ENCODE measurements at places on chromosomes 5 and 9.

DNA sequence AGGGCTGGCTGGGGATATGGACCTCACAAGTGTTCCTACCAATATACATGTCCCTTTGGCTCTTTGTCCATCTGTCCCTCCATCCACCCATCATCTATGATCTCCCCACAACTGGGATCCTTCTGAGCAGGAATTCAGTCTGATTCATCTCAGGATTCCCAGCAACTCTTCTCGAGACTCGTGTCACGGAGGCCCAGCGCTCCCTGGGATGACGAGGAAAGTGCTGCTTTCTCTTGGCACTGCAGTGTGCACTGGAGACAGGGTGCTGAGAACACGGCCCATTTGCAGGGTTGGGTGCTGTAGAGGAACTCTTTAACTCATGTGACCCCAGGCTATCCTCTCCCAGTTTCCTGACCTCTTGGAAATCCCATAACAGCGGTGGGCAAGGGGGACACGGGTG, 72.9 kb downstream of the ANGPTL2 start:
- DNase-seq, result no peak

- no peak for DNase-seq
These were observed 35.1 kb upstream of the CLK4 start for GRCh38 chr5:178661836-178662540.

- DNase-seq, result no peak
These were observed 282.9 kb downstream of the NR3C1 start for GRCh38 chr5:143120460-143121134.

DNA sequence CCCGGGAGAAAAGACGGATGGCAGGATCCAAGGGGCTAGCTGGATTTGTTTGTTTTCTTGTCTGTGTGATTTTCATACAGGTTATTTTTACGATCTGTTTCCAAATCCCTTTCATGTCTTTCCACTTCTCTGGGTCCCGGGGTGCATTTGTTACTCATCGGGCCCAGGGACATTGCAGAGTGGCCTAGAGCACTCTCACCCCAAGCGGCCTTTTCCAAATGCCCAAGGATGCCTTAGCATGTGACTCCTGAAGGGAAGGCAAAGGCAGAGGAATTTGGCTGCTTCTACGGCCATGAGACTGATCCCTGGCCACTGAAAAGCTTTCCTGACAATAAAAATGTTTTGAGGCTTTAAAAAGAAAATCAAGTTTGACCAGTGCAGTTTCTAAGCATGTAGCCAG, 94.2 kb downstream of the SYK start:
- DNase-seq, result no peak

- no peak for DNase-seq
These were observed 625.9 kb downstream of the TLE4 start for GRCh38 chr9:80197661-80198060.

- no peak for DNase-seq
These were observed 44.9 kb upstream of the STXBP1 start for GRCh38 chr9:127567035-127567729.

- no peak for DNase-seq
These were observed 12.7 kb upstream of the CYSTM1 start for GRCh38 chr5:140162275-140162674.

- no peak for DNase-seq
These were observed 12.9 kb downstream of the ABCA1 start for GRCh38 chr9:104915049-104915448.

GRCh38 chr5:107474716-107475489, 195.8 kb downstream of the EFNA5 start:
- no peak for DNase-seq
